ENCODE measurements at places on chromosomes 6 and 20.
A peak's percentile ranks its signal among the peaks of the same experiment; 100 is the strongest.

GRCh38 chr6:72963946-72964345 lies 261.4 kb downstream of the KHDC1L start:
- DNase-seq, result no peak

GRCh38 chr20:610130-611046 lies at the start of gene TCF15:
TSS of gene TCF15 (minus strand) at chr20:610309. CDS start at chr20:610237, 72 bp downstream.
- no peak for DNase-seq

- DNase-seq, result peak; percentile 15
Measured at GRCh38 chr6:41970436-41970846, 28.8 kb upstream of the CCND3 start.

- DNase-seq, result no peak
Measured at GRCh38 chr20:18272451-18272850, 15.9 kb upstream of the ZNF133 start.
